ENCODE measurements at places on chromosomes 5 and 9.

- DNase-seq = no peak
These were observed 3.7 kb upstream of the UCK1 start for GRCh38 chr9:131534721-131535237.

GRCh38 chr5:127515693-127516440, 1.6 kb upstream of the PRRC1 start:
- DNase-seq = no peak

DNA sequence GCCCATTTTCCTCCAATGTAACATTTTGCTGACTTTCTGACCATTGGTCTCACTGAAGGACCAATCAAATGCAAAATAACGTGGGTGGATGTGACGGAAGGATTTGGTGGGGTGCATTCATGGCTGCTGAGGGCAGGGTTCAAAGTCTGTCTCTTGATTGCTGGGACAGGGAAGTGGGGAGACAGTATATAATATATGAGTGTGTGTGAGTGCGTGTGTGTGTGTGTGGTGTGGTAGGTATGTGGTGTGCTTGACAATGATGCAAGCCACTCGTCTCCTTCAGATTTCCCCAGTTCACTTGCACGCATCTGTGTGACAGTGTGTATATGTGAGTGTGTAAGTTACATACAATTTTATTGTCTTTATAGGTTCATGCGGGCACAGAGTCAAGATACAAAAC, 477.3 kb downstream of the DIRAS2 start:
- DNase-seq = no peak

- DNase-seq = no peak
These were observed 87.3 kb upstream of the CCNG1 start for GRCh38 chr5:163350083-163350482.

GRCh38 chr5:178431782-178432165, 158.4 kb downstream of the COL23A1 start:
- DNase-seq = no peak

DNA sequence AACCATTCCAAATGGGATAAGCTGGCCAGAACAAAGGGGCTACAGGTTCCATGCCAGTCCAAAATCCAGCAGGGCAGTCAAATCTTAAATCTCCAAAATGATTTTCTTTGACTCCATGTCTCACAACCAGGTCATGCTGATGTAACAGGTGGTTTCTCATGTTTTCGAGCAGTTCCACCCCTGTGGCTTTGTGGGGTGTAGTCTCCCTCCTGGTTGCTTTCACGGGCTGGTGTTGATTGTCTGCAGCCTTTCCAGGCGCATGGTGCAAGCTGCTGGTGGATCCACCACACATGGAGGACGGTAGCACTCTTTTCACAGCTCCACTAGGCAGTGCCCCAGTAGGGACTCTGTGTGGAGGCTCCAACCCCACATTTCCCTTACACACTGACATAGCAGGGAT, 425.5 kb upstream of the FTMT start:
- DNase-seq = no peak

GRCh38 chr5:122053181-122054109, 24.6 kb downstream of the LOX start:
- DNase-seq = no peak

DNA sequence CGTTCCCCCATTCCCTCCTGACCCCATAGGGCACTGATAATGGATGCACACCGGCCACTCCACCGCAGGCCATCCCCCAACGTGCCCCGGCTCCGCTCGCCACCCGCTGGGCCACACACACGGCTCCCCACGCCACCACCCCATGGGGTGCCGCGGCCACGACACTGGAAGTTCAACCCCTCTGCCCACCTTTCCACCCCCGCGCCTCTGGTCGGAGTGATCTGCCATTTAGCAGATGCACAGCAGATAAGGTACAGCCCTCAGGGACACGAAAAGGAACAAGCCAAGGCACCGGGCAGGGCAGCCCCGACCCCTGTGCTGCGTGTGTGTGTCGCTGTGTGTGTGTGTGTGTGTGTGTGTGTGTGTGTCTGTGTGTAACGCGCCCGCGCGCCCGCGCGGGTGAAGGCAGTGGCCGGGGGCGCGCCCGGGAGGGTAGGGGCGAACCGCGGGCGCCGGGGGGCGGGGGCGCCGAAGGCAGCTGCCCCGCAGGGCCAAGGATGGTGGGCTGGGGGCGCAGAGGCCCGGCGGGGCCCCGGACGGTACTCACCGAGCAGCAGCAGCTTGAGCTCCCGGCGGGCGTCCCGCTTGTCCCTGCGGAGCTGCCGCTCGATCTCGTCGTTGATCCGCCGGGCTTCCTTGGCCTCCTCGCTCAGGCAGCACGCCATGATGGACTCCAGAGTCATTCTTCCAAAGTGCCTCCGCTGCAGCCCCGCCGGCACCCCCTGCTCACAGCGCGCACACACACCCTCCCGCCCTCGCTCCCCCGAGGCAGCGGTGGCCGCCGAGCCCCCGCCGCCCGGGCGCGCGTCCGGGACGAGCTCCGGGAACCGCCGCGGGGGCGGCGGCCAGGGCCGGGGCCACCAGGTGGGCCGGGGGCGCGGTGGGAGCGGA, 813 bp downstream of the GNAQ start:
- no peak for DNase-seq

GRCh38 chr5:40551496-40552491, 127.9 kb upstream of the PTGER4 start:
- no peak for DNase-seq

- DNase-seq = no peak
These were observed 47.9 kb downstream of the ACTBL2 start for GRCh38 chr5:57434683-57435082.

GRCh38 chr5:181189962-181190710, 14.9 kb downstream of the TRIM7 start:
- no peak for DNase-seq

GRCh38 chr5:35771300-35771699, 85.4 kb upstream of the IL7R start:
- no peak for DNase-seq

DNA sequence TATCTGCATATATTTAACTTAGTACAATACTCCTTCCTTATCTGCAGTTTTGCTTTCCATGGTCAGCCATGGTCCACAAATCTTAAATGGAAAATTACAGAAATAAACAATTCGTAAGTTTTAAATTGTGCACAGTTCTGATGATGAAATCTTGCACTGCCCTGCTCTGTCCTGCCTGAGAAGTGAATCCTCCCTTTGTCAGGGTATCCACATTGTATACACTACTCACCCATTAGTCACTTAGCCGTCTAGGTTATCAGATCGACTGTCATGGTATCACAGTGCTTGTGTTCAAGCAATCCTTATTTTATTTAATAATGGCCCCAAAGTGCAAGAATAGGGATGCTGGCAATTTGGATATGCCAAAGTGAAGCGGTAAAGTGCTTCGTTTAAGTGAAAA, 8.3 kb upstream of the YTHDC2 start:
- DNase-seq = no peak

GRCh38 chr9:70197216-70198044, 61.3 kb upstream of the SMC5 start:
- DNase-seq = no peak

- DNase-seq = no peak
These were observed 407.1 kb upstream of the PAPPA start for GRCh38 chr9:115746496-115746895.

GRCh38 chr5:16564248-16564867, 52.4 kb downstream of the RETREG1 start:
- DNase-seq = no peak

DNA sequence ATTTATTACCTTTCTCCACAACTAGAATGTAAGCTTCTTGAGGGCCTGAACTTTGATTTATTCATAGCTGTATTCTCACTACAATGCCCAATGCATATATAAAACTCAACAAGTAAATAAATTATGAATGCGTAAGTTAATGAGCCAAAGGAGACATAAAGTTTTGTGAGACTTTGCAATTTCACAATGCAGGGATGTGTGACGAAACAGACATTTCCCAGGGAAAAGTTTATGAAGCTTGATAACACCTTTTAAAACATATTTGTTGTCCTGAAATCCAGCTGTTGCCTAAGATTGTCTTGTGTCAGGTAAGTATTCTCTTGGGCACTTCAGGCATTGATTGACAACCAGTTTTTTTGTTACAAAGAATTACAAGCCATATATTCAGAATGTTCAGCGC, 800.1 kb downstream of the BRINP1 start:
- no peak for DNase-seq

DNA sequence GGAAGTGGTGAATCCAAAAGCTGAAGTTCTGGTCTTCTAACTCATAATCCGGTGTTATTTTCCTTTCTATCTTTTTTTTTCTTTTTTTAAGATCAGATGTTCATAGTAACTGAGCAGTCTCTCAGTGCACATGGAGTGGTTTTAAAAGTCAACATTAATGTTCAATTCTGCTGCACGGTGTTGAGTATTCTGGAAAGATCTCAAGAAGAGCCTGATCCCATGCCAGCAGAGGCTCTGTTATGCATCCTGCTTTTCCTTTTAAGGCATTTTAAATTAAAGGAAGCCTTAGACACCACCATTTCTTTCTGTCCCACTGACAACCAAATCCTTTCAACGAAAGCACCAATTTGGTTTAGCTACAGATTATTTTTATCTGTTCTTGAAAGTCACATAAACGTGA, 33.4 kb downstream of the SEMA5A start:
- no peak for DNase-seq

DNA sequence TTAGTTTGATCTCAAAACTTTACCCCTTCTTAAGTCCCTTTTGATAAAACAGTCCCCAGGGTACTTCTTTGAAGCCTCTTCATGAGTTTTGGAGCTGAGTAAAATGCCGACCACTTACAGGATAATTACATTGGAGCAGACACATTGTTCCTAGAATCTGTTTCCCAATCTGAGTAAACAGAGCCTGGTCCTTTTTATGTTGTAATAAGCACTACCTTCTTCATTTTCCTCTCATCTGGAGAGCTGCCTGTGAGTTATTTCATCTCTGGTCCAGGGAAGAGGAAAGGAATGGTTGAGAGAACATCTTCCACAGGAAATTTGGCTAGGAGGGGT, 26.3 kb upstream of the GALNT10 start:
- DNase-seq = no peak

DNA sequence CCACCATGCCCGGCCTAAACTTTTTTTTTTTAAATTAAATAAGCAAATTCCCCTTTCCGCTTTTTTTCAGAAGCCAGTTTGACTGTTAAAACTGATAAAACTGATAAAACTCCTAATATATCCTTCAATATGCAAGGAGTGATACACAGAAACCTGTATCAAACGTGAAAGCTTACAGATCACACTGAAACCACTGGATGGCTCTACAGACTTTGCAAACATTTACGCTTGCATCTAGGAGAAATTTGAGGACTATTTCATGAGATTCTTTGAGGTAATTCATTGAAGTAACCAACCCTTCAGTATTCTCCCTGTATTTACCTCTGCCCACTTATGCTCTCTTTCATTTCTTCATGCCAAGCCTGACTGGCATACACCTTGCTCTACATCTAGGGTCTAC, 40.6 kb upstream of the CHD1 start:
- no peak for DNase-seq

GRCh38 chr5:17050236-17050635, 114.1 kb upstream of the MYO10 start:
- DNase-seq = no peak

DNA sequence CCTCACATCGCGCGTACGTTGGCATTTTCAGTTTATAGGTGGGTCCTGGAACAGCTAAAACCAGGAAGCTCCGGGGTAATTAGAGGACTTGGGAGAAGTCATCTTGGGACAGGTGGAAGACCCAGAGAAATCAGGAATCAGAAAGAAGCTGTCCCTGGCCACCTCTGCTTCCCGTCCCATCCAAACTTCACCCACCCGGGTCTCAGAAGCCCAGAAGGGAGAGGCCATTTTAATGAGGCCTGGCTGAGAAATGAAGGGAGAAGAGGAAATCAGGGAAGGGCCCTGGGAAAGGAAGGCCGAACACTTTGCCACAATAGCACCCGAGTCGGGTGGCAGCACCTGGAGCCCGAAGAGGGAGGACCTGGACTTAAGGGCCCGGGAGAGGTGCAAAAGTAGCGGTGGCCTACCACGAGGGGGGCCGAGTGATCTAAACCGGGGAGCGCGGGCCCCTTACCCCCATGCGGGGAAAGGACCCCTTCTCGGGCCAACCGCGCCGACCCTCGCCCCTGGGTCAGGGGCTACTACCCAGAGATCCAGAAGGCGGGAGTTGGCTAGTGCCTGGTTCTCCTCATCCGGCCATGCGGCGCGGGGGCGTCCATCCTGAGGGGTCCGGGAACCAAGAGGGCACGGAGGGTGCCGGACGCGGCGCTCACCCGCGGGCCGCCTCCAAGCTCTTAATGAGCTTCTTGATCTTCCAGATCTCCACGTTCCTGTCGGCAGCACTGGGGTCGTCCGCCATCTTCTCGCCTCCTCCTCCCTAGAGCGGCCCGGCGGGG, 668 bp downstream of the ETF1 start:
- DNase-seq = no peak

Measured in NCI-H1048 (cell line).